Posterior vena cava (tissue), 2 donors: ENCODE measurements at places on chromosomes 2 and 18.

- no peak for DNase-seq
These were observed 185.1 kb upstream of the SMAD7 start for GRCh38 chr18:49135877-49136276.

DNA sequence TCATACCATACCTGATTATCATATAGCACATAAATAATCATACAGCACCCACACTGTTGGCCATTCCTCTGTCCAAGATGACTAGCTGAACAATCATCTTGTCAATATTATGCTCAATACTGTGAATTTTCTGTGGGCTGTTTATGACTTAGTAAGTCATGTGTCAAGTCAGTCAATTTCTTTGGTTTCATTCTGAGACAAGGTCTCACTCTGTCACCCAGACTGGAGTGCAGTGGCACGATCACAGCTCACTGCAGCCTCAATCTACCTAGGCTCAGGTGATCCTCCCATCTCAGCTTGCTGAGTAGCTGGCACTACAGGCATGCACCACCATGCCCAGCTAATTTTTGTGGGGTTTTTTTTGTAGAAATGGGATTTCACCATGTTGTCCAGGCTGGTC, 5.7 kb downstream of the MCM6 start:
- no peak for DNase-seq

GRCh38 chr2:61045226-61045625, 20.4 kb upstream of the SANBR start:
- DNase-seq: no peak

DNA sequence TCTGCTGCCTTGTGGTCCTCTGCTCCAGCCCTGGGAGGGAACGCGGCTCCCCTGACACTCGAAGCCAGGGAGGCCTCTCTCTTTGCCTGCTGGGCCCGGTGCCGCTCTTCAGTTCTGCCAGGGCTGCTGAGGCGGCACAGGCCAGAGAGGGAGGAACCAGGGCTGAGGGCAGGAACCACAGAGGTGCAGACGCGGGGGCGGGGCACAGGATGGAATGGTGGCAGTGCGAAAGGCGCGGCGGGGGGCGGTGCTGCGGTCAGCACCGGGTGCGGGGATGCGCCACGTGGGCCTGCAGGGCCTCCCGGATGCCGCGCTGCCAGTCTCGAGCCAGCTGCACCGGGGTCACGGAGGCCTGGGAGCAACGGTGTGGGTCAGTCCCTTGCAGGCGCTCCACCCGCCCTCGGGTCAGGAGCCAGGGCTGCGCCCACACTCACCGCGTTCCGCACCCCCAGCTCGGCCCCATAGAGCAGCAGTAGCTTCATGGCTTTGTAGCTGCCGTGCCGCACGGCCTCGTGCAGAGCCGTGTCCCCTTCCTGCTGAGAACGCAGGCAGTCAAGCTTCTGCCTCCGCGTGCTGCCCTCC, 4.4 kb downstream of the ANKRD23 start:
- DNase-seq: no peak

GRCh38 chr2:159362816-159363251, 76.3 kb upstream of the WDSUB1 start:
- no peak for DNase-seq
